ENCODE measurements at places on chromosomes 3 and 15. TPM values are rescaled to one million over a fixed set of nuclear protein-coding genes. Genes with fewer than 3 reads are reported as not detected.

DNA sequence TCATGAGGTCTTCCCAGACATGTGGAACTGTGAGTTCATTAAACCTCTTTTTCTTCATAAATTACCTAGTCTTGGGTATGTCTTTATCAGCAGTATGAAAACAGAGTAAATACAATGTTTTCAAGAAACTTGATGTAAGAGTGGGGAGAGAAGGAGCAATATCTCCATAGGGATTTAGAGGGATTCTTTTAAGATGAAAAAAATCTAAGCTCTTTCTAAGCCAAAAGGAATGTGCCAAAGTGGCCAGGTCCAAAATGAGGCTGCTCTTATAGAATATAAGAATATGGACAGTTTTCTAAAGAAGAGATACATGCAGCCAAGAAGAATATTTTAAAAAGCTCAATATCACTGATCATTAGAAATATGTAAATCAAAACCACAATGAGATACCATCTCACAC, 23.9 kb upstream of the RYK start:
- no peak for DNase-seq

The RAD51 gene
- total RNA-seq = 16.9 TPM

- no peak for DNase-seq
Observed at GRCh38 chr3:62554264-62554799, 181.0 kb upstream of the FEZF2 start.

The GASK1A gene
- total RNA-seq = 0.15 TPM

The NPAP1 gene
- not detected for total RNA-seq

DNA sequence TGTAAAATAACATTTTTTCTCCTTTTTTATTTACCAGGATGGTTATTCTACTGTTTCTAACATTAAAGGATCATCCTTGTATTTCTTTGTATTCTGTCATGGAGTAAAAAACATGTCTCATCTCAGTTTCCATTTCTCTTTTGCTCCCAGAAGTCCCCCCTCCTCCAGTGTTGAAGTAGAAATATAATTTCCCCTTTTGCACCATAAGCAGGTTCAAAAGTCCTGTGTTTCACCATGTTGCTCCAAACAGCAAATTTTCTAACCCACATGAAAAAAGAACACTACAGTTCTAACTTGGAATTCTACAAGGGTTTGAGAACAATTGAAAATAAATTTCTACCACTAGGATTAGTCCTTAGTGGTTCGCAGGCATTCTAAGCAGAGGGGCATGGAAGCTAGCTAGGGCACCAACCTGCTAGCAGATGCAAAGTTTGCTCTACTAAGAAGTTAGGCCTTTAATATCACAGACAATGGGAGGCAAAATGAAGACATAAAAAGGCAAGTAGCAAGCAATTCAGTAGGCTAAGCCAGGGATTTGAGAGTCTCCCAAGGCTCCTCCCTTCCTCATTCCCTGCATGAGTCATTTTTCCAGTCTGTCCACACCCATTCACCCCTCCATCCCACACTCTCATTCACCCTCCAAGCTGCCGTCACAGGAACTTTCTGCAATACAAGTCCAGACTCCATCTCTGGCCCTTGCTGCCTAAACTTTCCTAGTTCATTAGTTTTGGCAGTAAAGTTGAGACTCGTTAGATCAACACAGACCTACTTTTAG, 2.3 kb upstream of the MBNL1 start:
- DNase-seq = peak; percentile 95

DNA sequence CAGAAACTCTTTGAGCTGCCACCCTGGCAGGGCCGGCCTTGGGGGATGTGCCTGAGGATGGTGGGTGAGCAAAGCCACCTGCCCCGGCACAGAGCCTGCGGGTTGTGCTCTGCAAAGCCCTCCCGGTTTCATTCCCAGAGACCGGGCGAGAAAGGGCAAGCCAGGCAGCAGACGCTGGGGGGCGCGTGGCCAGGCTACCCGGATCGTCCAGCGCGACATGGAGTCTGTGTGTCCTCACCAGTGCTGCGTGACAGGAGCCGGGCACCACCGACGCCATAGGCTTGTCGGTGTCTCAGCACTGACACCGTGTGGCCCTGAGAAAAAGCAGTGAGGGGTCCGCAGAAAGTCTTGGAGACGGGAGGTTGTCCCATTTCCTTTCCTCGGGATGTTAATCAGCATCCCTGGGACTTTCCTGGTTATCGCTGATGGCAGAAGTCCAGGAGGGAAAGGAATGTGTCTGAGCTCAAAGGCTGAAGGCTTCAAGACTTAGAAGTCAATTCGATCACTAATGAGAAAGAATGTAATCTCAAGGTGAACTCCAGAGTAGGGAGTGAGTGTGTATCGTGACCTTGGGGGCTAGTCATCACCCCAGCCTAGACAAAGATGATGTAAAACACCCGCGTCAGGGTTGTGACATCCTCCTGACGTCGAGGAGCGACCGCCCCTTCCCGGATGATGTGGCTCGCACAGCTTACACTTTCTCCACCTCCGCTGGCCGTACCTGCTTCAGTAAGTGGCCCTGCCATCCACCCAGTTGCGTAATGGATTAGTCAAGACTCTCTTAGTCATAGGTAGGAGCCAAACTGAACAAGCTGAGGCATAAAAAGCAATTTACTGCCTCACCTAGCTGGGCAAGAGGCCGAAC, 36.3 kb upstream of the PLA2G4E start:
- DNase-seq = peak; percentile 75

DNA sequence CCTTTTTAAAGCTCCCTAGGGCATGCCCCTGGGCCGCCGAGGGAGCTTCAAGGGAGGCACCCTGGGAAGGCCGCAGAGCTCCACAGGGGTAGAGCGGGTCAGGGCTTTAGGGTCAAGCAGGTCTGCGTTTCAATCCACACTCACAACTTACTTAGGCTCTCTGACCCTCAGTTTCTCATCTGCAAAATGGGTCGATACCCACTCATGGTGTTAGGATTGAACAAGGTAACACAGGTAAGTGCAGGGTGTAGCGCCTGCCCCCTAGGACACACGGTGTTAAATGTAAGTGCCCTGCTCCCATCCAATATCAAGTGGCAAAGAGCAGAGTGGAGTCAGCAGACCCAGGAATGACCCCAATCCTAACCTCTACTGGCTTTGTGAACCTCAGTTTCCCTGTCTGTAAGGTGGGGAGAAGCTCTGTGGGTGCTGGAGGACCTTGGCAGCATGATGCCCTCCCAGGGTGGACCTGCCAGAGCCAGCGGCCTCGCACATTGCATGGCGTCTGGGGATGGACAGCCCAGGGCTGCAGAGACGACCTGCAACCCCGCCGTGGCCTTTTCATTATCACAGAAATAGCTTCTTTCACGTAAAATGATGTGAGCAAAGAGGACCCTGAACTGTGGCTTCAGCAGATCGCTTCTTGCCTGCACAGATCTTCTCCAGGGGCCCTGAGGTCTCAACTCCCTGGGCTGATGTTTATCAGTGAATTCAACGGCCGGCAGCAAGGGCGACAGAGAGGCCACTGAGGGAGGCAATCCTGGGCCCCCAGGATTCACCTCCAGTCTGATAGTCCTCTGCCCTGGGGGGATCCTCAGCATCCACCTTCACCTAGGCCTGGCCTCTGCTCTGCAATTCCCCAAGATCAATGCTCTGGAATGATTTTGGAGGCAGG, 138.5 kb downstream of the CHSY1 start:
- no peak for DNase-seq

GRCh38 chr15:74134387-74135027, 4.1 kb downstream of the ISLR2 start:
- peak; percentile 35 for DNase-seq

The ECE2 gene
- not detected for total RNA-seq

GRCh38 chr15:34336991-34337556, 507 bp downstream of the SLC12A6 start:
- DNase-seq = no peak

The PTPN9 gene
- total RNA-seq = 17.6 TPM

The PCSK6 gene
- 48.8 TPM for total RNA-seq

GRCh38 chr3:124266487-124266886, 274.6 kb upstream of the ROPN1 start:
- DNase-seq = no peak

DNA sequence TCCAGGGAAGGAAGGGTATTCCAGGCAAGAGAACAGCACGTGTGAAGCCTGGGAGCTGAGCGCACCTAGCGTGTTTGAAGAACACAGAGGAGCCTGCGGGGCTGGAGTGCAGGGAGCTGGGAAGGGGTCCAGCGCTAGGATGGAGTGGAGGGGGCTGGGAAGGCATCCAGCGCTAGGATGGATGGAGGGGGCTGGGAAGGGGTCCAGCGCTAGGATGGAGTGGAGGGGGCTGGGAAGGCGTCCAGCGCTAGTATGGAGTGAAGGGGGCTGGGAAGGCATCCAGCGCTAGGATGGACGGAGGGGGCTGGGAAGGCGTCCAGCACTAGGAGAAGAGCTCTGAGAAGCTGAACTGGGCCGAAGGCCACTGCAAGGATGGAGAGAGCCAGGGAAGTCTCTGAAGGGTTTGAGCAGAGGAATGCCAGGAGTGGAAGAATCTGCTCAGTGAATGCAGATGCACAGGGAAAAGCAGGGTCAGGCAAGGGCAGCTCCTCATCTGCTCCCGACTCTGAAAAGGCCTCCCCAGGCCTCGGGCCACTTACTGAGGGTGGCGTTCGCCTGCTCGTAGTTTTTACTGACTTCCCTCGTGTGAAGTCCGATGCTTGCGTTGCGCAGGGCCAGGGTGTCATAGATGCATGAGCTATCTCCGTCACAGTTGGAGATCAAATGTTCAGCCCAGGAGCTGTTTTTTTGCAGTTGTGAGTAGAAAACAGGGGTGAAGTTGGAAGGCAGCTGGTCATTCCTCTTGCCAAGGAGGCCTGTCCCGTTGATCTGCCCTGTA, 39.8 kb downstream of the MUC20 start:
- no peak for DNase-seq

DNA sequence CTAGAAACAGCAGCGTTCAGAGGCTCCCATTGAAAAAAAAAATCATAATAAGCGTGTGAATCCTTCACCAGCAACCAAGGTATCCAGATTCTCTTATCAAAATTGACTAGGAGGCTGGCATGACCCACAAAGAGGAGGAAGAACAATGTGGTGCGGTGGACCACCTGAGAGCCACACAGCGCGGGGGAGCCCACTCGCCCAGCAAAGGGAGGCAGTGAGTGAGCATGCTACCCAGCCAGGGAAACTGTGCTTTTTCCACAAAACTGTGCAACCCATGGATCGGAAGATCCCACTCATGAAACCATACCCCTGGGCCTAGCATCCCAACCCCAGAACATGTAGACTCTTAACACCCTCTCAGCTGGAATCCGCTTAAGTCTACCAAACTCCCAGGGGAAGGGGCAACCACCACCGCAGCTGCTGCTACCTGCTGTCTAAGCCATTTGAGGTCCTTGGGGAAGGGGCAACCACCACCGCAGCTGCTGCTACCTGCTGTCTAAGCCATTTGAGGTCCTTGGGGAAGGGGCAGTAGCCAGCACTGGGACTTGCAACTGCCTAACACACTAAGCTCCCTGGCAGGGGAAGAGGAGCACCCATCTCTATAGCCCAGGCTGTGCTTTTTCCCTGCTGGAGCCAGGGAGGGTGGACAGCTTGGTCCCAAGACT, 102.8 kb upstream of the CLDN18 start:
- DNase-seq = no peak

DNA sequence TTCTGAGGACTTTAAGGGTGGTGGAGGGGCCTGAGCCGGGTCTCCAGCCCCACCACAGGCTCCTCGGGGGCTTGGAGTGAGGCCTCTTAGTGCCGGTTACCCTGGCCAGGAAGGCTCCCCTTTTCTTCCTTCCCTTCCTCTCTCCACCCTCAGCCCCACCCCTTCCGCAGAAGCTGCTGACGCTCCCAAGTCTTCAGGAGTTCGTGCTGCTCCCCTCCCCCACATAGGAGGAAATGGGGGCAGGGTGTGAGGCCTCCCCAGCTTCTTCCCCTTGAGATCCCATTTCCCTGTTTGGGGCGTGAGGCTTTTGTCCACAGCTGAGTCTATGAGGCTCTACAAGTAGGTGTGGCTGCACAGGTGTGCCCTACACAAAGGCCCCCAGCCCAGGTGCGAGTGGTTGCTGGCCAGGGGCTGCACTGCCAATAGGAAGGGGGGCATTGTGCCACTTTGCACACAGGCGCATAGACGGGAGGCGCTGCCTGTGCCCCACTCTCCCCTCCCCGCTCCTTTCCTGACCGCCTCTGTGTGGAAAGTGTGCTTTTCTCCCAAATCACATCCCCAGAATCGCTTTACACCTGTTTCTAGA, 915 bp upstream of the CALML4 start:
- DNase-seq = no peak

The GOLGA8S gene
- not detected for total RNA-seq

DNA sequence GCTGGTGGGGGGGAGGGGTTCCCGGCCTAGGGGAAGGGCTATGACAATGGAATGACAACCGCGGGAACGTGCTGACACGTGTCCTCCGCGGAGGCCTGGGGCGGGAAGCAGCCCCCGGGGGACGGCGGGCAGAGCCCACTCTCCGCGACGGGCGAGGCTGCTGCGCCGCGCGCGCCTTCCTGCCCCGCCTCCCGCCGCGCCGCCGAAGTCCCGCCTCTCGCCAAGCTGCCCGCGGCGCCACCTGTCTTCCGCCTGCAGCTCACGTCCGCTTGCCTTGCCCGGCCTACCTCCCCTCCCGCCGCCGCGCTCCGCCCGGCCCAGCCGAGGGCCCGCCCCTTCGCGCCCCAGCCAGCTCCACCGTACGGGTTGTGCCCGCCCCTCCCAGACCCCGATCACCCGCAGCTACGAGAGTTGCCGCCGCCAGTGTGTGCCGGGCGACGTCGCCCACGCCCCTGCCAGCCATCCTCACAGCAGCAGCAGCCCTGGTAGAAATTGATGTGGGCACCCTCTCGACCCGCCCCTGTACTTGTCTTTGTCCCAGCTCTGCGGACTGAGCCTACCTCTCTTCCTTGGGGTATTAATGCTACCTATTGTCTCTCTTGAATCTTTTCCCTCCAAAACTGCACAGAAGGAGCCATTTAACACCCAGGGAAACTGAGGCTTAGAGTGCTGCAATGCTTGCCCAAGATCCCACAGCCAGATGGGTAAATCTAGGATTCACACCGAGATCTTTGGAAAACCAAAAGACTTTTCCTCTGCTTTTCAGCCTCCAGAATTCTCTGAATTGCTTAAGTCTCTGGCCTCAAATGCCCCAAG, at the start of gene PARP16:
TSS of gene PARP16 (minus strand) at position 180 of the 816 bp plus-strand sequence. CDS start 457 bp downstream, outside the sequence.
- DNase-seq = peak; percentile 94

The ANKRD34C gene
- not detected for total RNA-seq

Measured in MG63 (cell line).